Daoy (cell line): ENCODE measurements at places on chromosomes 2 and 18. TPM values are rescaled to one million over a fixed set of nuclear protein-coding genes. Genes with fewer than 3 reads are reported as not detected.

RAD51AP2 gene
- not detected in 2 replicates for total RNA-seq

SERPINB3 gene
- total RNA-seq, result not detected in 2 replicates

CCDC148 gene
- total RNA-seq, result 0.46 and 4.9 TPM in 2 replicates

- no peak for DNase-seq
These were observed 90.3 kb downstream of the RTP5 start for GRCh38 chr2:241959751-241960269.

CIAO1 gene
- 136 and 166 TPM in 2 replicates for total RNA-seq

TTR gene
- total RNA-seq, result not detected in 2 replicates

DNA sequence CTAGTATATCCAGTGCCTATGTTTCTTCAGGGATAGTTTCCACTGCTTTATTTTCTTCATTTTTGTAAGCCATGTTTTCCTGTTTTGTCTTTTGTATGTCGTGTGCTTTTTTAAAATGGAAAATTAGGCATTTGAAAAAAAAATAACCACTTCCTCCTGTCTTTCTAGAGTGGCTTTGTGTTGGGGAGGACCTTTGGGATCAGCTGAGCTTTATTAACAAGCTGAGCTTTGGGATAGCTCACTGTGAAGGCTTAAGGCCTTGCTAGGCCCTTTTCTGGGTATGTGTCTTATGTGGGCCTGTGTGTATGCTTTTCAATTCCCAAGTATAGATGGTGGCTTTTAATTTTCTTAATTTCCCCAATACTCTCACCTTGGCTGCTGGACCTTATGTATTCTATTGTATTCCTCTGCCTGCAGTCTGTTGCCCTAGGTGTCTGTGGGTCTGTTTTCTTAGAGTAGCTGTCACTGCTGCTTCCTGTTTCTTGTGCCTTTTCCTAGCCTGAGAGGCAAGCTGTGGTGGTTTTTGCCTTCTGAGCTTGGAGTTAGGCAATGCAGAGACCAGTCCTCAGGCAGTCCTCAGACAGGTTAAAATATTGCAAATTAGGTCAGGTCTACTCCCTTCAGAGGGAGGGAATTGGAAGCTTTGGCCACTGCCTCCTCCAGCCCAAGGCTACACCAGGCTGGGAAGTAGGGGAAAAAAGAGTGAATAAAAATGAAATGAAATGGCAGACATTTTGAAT is 134.7 kb downstream of the LDLRAD4 start:
- no peak for DNase-seq
